ENCODE measurements at places on chromosomes 12 and 14.

DNA sequence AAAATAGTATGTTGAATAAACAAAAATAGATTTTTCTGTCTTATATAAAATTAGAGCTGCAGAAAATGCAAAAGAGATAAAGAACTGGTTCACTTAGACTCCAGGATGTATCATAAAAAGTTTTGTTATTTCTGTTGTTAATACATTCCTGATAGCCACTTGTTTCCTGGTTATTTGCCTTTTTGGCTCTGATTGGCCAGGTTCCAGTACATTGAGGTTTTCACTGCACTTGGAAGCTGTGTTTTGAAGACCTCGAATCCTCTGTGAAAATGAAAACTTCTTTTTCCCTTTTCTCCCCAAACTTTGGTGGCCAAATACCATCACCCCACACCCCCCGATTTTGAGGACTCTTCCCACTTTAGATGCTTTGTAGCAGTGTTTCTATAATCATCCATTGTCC is 525.3 kb downstream of the MED13L start:
- no peak for DNase-seq

DNA sequence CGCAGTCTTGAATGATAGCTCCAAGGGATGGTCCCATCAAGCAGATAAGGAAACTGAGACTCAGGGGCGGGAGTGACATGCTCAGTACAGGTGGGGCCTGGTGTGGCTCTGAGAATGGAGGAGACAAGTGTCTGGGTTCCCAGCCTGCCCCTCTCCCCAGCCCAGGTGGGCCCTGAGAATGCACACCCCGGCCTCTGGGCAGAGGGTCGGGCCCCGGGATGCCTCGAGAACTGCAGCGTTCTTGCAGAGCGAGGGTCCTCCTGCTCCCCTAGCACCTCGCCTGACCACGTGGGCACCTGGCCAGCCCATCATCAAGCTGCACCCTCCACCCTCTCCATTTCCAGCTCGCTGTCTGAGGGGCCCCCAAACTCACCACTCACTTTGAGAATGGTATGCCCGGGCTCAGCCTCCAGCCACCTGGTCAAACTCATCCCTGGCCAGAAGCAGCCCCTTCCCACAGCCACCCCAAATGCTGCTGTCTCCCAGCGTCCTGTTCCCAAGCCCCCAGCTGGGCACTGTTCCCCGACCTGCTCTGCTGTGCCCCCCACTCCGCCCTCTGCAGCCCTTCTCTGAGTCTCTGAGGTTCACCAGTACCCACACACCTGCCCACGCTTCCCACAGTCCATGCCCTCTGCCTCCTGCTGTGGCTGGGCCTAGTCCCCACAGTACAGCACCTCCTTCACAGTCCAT is 44.3 kb downstream of the CYP46A1 start:
- DNase-seq = peak; percentile 62

GRCh38 chr14:49008363-49008762 is 577.8 kb downstream of the RPS29 start:
- no peak for DNase-seq

GRCh38 chr12:129854591-129854990 is 49.2 kb downstream of the TMEM132D start:
- no peak for DNase-seq

DNA sequence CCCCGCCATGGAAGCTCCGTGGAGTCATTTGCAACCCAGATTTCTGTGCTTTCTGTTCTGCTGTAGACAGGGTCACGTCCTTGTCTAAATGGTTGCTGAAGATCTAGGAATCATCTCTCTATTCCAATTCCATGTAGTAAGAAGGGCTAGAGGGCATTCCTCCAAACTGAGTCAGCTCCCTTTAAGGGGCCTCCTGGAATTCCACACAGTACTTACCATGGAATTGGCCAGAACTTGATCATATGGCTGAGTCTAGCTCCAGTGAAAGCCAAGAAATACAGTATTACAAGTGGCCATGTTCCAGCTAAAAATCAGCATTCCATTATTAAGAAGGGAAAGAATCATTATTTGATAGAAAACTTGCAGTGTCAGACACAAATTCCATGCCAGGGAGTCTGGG is 171.9 kb downstream of the PRKCH start:
- no peak for DNase-seq

DNA sequence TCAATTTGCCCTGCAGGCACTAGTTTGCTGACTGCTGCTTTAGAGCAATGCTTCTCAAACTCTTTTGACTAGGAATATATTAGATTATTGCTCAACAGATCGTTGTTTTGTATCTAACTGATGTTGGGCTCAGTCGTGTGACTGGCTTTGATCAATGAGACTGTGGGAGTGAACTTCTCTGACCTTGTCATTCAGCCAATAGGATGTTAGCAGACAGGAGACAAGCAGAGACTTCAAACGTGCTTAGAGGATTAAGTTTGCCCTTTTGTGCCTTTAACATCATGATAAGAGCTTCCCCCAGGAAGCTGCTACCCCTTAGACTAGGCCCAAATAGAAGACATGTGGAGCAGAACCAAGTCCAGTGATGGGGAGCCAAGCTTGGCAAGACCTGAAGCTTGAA is 76.7 kb upstream of the ELK3 start:
- no peak for DNase-seq

- no peak for DNase-seq
Measured at GRCh38 chr14:39426605-39427004, 5.6 kb downstream of the FBXO33 start.

DNA sequence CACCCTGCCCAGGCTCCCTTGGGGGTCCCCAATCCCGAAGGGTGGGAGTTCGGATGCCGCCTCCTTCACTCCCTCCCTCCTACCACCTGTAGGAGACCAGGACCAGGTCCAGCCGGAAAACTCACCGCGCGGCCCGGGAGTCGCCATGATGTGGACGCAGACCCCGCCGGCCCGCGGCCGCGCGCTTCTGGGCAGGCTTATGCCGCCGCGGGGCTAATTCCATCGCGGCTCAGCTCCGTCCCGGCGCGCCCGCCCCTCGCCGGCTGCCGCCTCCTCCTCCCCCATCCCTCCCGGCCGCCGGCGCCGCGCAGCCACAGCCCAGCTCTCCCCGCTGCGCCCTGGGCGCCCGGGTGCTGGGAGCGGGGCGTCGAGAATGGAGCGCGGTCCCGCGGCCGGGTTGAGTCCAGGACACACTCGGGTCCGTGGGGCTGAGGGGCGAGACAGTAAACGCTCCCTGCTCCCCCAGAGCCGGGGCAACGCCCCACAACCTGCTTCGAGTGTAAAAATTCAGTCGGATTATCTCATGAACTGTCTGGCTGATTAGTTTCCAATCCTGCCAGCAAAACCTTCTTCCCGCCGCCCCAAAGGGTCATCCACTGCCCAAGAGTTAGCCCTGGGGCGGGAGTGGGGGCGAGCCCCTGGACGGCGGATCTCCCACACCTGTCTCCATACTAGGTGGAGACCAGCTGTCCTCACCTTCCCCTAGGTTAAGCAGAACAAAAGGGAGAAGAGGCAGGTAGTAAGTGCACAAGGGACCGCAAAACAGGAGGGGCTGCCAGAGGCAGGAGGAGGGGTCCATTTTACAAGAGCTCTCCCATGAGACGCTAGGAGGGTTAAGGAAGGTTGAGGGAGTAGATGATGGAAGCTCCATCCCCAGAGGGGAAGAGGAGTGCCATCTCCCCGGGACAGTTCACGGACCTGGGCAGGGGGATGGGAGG is at the start of gene ANO2:
ANO2 (minus strand) TSS at position 189 of the 938 bp plus-strand sequence; CDS start at position 147, 42 bp downstream.
- DNase-seq = no peak

DNA sequence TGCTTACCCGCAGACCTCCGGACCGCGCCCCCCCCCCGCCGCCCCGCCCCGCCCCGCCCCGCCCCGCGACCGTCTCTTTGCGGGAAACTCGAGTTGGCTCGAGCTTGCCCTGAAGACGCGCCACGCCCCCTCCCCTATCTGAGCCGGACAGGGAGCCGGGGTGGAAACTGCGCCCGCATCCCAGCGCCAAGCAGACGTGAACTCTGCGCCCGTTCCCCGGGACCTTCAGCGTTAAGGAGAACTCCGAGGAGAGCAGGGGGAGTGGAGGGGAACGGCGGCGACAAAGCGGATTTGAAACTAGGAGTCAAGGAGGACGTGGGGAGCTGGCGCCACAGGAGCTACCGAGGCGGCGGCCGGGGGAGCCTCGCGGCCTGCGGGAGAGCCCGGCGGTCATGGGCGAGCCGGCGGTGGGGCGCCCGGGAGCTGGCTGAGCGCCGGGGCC is at the start of gene KCNK13:
KCNK13 (plus strand) TSS at position 310 of the 442 bp plus-strand sequence. CDS start 212 bp downstream, outside the sequence.
- DNase-seq = no peak

GRCh38 chr12:12282761-12283425 is 16.0 kb upstream of the LRP6 start:
- DNase-seq = no peak

- DNase-seq = no peak
Measured at GRCh38 chr14:38710881-38711280, 392.2 kb downstream of the SEC23A start.

DNA sequence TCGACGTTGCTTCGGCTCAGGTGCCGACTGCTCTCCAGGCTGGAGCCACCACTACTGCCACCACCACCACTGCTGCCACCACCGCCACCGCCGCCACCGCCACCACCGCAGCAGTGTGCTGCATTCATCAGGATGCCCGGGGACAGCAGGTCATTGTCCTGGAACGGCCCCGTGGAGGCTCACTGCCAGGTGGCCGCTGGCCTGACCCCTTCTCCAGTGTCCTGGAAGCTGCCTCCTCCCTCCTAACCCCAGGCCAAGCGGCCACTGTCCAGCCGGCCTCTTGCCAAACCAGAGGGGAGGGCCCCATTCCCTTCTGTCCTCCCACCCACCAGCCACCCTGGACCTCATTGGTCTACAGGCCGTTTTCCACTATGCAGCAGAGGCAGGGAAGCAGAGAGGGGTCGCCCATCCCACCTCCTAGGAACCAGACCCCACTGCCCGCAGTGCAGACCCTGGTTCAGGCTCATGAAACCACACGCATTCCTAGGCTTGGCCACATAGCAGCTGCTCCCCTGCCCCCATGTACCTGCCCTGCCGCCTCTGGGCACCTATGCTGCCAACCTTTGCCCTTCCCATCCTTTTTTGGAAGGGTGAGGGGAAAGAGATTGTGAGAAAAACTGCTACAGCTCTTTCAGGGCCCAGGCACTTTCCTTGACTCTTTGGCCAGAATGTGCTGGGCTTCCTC is 15.2 kb downstream of the ARL6IP4 start:
- no peak for DNase-seq

GRCh38 chr12:57154804-57155434 is 7.5 kb upstream of the LRP1-AS start:
- no peak for DNase-seq

- DNase-seq = no peak
Measured at GRCh38 chr12:26822026-26822425, 11.0 kb downstream of the ITPR2 start.

DNA sequence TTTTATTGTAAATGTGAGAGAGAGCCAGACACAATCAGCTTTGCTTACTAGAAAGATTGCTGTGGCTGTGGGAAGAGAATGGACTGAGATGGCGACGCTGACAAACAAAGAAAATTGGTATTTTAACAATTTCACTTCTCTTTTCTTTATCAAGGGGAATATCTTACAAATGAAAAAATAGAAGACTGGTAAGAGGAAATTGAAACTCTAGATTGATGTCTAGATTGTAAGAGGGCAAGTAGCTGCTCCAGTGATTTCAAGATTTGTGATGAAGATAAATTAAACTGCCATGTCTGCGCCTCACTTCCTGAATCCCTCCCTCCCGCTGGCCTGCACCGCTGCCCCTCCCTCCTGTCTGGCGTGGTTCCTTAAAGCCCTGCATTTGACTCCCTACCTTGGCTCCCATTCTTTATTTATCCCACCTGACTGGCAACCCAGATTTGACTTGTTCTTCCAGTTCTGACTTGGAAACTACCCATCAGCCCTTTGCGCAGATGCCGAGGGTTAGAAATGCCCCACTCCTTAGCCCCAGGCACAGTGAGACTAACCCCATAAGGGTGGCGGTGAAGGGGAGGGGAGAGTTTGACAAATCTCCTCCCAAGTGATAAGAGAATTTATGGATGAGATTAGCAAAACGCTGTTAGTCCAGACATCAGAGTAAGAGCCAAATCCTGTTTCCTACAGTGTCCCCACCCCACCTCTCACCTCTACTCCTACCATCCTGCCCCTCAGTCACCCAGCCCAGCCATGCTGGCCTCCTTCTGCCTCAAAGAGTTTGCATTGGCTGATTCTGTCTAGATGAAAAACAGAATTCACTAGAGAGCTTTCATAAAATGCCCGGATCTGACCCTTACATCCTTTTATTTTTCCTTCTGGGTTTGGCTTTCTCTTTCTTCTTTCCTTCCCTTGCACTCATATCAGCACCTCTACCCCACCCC is 125.3 kb upstream of the ATF7IP start:
- no peak for DNase-seq

GRCh38 chr14:80996049-80996901 is 40.9 kb downstream of the TSHR start:
- peak; percentile 33 for DNase-seq

DNA sequence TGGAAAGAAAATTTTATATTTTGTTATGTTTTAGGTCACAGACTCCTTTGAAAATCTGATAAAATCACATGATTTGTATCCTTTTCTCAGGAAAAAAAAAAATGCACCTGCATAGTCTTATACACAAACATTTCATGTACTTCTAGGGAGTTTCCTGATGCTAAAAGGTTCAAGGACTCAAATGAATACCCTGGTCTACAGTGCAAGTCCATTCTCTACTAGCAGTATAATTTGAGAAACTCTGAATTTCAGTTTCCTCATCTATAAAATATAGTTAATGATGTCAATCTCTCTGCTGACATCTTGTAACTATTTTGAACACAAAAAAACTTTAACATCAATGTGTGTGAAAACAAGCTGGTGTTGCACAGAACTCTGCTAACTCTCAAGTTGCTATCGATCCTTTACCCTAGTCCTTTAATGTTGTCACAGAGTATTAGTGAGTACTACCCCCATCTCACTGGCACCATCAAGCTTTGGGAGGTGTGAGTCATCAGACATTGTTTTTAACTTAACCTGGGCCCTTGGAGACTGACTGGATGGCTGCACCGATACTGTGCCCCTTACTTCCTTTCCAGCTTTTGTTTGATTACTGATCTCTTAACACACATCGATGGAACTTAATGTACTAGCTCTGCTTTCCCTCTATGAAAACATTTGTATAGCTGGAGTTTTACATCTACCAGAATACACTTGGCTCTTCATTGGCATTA is 251.9 kb upstream of the SOX5 start:
- no peak for DNase-seq

- DNase-seq = no peak
Measured at GRCh38 chr12:93456077-93456476, 11.2 kb upstream of the MRPL42 start.

- no peak for DNase-seq
Measured at GRCh38 chr12:82966001-82966559, 279.4 kb downstream of the TMTC2 start.

- no peak for DNase-seq
Measured at GRCh38 chr14:100585448-100586152, 1.6 kb downstream of the BEGAIN start.

DNA sequence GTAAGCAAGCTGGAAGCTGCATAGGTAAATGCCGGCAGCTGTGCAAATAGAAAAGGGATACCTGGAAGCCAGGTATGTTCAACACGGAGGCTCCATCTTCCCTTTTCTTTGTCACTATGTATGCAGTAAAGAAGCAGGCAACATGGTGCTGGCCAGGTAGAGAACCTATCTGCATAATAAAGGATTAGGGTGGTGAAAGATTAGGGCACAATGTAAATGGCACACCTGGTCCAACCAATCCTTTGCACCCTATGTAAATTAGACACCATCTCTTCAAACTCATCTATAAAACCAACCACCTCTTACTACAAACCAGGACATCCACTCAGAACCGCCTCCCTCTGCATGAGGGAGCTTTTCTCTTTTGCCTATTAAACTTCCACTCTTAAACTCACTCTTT is 32.3 kb downstream of the RPS29 start:
- DNase-seq = no peak

Data from lower leg skin (tissue), 4 donors.